Psoas muscle (tissue), 8 donors: ENCODE measurements at places on chromosomes 7 and 10.

DNA sequence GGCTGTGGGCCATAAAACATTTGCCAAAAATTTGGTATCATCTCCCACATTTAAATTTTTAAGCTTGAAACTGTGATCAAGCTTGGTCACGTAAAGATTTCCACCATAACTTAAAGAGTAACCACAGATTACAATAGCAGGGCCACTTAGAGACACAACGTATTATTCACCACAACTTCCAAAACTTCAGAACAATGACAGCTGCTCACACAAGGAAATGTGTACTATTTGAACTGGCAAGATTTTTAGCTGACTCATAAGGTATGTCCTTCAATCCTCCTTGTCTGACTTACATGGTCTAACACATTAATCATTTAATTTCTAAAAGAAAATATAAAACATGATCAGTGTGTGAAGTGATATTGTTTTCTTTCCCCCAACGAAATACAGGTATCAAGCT lies 234.5 kb downstream of the PARD3 start:
- no peak for DNase-seq

DNA sequence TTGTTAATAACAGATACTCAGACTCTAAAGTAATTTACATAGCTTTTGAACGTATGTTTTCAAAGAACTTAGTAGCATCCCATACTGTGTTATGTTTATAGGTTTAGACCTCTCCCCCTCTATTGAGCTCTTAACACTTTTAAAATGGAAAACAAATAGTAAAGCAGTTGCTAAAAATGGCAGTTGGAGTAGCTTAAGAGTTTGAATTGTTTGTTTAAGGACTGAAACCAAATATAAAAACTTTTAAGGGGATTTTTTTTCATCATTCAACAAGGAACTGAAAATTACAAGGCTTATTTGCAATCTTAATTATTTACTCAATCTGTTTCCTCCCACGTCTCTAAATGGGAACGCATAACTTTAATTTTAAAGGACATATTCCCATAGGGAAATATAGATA lies 1.6 kb upstream of the SPAG6 start:
- DNase-seq, result no peak

- no peak for DNase-seq
Measured at GRCh38 chr10:93267521-93267920, 193.8 kb downstream of the CYP26A1 start.

- DNase-seq, result no peak
Measured at GRCh38 chr7:8418629-8419245, 14.7 kb upstream of the NXPH1 start.

DNA sequence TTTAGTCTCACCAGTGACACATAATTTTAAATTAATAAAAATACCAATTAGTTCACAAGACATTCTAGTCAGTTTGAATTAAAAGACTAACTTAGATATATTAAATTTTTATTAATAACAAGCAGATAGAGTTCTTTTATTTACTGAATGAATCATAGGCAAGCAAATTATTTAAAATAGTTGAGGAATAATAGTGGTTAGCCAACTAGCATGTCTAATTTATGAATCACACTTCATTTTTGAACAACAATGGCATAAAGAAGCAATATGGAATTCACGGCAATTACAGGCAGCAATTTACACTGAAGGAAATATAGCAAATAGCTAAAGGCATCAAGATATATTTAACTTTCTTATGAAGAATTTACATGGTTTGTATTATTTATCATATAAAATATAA lies 187.0 kb upstream of the SLC26A5 start:
- no peak for DNase-seq

DNA sequence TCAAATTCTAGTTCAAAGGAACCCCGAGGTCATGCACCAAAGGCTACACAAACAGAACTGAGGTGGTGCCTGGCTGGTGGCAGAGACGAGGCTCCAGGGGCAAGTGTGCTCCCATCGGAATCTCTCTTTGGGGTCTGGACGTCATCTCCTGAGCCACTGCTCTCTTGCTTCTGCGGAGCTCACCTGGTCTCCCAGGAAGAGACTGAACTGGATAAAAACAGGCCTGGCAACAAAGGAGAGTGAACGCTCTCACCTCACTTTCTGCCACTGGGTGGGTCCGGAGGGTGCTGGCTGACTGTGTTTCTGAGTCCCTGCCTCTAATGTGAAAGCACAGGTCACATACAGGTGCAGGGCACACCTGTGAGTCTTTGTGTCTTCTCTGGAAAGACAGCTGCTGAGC lies 22.4 kb downstream of the VIPR2 start:
- no peak for DNase-seq

- DNase-seq, result no peak
Measured at GRCh38 chr10:71257319-71257997, 45.1 kb downstream of the UNC5B start.

- DNase-seq, result peak; percentile 21
Measured at GRCh38 chr7:131745390-131746248, 189.2 kb upstream of the PODXL start.

DNA sequence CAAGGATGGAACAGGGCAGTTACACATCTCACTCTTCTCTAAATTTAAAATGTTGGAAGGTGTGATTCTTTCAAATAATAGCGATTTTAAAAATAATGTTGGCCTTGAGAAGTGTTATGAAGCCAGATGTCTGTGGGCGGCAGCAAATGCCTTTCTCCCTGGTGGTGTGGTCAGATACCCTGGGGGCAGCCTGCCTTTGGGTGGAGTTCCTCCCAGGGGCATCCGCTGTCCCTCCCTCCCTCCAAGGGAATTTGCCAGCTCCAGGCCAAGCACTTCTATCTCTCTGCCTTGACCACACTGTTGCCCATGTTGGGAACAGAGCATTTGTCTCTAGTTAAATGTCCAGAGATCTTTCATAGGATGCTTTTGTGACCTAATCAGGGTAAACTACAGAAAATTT lies 121.4 kb downstream of the POU6F2 start:
- no peak for DNase-seq

GRCh38 chr10:52578871-52579405 lies 193.6 kb downstream of the MBL2 start:
- no peak for DNase-seq

DNA sequence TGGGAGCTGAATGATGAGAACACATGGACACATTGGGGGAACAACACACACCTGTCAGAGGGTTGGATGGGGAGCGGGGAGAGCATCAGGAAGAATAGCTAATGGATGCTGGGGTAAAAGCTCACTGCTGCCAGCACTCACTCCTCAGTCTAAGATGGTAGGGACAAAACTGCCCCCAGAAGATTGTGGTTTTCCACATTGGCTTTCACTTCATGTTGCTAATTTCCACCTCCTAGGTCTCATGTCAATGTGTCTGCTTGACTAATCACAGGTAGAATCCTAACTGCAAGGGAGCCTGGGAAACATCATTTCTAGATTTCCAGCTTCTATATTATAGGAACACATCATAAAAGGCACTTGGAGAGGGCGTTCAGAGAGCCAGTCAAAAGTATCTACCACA lies 22.6 kb downstream of the APBB1IP start:
- DNase-seq, result no peak

GRCh38 chr10:5106553-5106952 lies 12.3 kb downstream of the AKR1C3 start:
- no peak for DNase-seq

GRCh38 chr10:17731331-17732020 lies 20.5 kb upstream of the TMEM236 start:
- DNase-seq, result no peak

GRCh38 chr10:34565934-34566333 lies 249.2 kb downstream of the PARD3 start:
- DNase-seq, result no peak

- DNase-seq, result no peak
Measured at GRCh38 chr10:14024329-14025202, 306.2 kb downstream of the FRMD4A start.
